Effector memory CD4-positive, alpha-beta T cell (primary cell): ENCODE measurements at places on chromosomes 5 and 9.

GRCh38 chr5:156836846-156837245, 13.2 kb upstream of the PPP1R2B start:
- DNase-seq, result no peak

- no peak for DNase-seq
Observed at GRCh38 chr5:67301285-67301903, 104.8 kb upstream of the CD180 start.

GRCh38 chr9:37290366-37290939, 132.0 kb upstream of the GRHPR start:
- no peak for DNase-seq

- DNase-seq, result peak; percentile 9
Observed at GRCh38 chr9:21579247-21579671, 97.1 kb upstream of the IFNE start.

DNA sequence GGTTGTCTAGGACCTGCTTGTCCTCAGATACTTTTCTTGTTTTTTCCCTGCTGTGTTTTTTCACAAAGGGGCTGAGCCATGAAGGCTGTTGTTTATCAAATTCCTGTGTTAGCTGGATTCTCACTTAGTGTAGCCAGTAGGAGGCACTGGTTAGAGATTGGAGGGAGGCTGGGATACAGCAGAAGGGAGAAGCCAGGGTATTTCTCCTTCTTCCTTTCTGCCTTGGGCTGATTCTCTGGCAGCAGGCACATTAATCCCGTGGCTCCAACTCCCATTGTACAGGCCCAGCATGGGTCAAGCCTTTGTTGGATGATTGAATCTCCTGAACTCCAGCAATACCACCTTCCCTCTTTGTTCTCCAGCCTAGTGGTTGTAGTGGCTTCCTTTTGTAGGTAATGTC, 46.4 kb upstream of the FAM170A start:
- no peak for DNase-seq

DNA sequence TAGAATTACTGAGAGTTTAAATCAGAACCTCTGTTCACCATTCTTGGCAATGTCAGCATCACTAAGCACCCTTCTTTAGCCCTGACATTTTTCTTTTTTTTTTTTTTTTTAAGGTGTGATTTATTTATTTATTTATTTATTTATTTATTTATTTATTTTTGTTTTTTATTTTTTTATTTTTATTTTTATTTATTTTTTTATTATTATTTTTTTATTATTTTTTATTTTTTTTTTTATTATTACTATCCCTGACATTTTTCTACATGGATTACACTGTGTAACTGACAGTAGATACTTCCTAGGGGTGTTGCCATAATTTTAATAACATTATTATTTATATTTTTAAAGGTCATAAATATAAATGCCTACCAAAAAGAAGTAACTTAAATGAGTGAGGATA, 47.0 kb upstream of the TRPM3 start:
- DNase-seq, result no peak

GRCh38 chr5:29942089-29942488, 1251.4 kb upstream of the CDH6 start:
- DNase-seq, result no peak

DNA sequence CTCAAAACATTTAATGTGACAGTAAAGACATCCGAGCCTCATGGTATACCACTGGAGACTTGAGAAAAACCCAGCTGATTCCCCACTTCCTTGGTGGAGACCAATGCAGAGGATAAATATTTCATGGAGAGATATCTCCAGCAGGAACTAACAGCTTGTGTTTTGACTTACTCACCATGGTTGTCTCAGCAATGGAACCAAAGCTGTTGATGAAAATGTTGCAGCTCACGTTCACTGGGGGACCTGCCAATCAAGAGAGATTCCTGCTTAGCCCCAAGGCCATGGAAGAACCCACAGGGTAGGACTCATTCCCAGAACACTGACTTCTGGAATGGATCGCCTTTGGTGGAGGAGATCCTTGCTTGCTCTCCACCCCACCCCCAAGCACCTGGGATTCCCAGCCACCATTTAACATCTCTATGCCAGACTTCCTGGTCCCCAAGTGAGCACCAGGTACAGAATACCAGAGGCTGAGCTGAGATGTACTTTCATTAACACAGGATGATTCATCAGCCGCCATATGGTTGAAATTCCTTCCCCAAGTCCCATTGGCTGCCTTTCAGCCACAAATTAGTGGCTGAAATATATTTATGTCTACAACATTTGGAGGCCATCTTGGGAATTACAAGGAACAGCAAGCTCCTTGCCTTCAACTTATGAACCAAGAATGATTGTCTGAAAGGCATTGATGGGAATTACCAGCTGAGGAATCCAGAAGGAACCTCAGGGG, 37.9 kb downstream of the GLRA1 start:
- no peak for DNase-seq

GRCh38 chr5:154287136-154287535, 96.6 kb downstream of the GALNT10 start:
- no peak for DNase-seq

DNA sequence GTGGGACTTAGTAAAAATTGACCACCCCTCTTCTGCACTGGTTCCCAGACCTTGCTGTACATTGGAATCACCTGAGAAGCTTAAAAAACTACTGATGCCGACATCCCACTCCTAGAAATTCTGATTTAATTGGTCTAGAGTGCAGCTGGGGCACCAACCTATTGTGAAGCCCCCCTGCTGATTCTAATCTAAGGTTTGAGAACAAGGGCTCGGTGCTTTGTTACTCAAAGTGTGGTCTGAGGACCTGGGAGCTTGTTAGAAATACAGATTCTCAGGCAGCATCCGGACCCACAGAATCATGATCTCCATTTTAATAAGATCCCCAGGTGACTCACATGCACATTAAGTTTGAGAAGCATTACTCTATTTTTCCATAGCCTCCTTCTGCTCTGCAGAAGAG, 57.8 kb upstream of the LPAR1 start:
- no peak for DNase-seq

GRCh38 chr9:2741441-2742158, 24.3 kb downstream of the KCNV2 start:
- DNase-seq, result no peak

GRCh38 chr5:147327905-147328304, 93.1 kb downstream of the STK32A start:
- DNase-seq, result no peak

DNA sequence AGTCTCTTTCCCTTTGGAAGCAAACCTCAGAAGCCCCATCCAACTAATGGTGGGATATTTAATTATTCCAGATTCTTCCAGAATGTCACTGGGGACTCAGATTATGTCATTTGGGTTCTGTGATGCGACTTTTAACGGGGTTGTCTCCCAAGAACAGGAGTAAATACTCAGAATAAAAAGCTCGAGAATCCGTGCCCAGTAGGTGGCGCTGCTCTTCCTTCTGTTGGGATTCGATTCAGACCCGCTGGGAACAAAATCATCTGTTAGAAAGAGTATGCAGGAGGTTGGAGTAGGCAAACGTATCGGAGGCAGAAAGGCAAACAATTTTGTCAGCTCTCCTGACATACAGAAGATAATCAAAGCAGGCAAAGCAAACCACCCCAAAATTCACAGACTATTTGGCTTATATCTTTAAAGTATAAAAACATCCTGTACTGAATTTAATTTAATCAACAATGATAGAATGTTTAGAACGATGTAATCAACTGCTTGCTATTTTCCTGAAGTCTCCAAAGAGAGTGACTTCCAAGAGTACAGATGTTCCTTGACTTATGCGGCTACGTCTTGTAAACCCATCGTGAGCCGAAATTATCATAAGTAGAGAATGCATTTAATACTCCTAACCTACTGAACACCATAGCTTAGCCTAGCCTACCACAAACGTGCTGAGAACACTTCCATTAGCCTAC, 169.8 kb upstream of the RAI14 start:
- DNase-seq, result no peak

DNA sequence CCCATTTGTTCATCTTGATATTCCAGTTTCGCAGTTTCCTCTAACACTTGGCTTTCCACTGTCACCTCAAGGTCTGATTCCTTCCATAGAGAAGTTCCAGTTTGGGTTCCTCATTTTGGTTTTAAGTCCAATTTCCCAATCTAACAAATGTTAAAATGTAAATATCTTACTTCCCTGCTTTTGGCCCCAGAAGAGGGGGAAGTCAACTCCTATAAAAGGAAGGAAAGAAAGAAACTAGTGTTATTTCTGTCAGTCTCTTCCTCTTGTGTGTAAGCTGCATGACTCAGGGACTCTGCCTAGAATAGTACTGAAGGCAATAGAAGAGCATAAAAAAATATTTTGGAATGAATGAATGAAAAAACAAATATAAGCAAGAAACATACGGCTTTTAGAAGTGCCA, 127.5 kb upstream of the CCNG1 start:
- DNase-seq, result no peak

DNA sequence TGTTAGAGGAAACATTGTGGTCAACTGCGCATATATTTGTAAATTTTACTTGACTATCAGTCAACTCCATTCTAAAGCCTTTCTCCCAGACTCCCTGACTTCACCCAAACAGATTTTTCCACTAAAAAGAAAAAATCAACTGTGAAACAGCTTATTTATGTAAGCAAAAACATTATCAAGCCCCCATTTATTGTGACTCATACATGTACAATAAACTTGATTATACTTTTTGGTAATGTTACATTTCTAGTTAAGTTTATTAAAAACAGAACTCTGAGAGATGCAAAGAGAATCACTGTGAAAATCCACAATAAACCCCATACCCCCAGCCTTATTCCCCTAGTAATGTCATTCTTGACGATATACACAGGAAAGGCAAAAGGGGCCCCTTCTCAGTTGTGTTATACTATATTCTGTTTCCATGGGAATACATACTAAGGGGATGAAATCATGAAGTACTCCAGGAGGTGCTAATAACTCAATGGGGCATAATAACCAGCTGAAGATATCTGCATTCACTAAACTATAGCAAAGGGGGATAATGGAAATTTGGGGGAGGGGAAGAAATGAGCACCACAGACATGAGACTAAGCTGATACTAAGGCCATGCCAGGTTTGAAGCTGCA, 616.0 kb downstream of the ACTL7B start:
- DNase-seq, result no peak

DNA sequence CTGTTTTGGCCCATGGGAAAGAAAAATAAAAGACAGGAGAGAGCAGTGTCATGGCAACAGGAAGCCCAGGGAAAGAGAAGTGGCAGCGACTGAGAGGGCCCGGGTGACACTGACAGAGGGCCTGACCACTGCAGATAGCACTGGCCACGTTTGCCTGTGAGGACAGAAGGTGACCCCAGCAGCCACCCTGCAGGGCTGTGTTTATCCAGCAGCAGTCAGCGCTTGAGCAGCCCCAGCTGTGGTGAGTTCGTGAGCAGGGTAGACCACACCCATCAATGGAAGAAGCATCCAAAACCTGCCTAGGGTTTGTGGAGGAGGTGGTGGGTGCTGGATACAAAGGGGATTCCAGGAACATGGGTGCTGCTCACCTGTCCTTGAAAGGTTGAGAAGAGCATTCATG, 222.5 kb downstream of the MARCHF11 start:
- no peak for DNase-seq

DNA sequence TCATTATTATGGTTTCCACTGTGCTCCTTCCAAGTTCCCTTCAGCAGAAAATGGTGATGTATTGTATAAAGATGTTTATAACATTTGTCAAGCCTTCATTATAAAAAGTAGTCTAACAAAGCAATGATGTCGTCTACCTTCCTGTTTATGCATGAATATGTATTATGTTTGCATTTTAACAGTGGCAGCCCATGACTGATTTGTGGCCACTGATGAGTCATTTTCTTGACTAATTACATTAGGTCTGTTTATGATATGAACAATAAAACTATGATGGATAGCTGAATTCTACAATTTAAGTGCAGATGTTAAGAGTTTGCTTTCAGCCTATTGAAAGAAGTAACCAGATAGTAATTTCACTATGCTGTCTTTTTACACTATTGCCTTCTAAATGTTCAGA, 75.4 kb upstream of the ADAMTS19 start:
- no peak for DNase-seq

GRCh38 chr5:178768371-178769260, 38.2 kb upstream of the ZNF354A start:
- no peak for DNase-seq

- no peak for DNase-seq
Observed at GRCh38 chr5:40678460-40679147, 1.1 kb upstream of the PTGER4 start.

GRCh38 chr5:38638656-38639055, 82.2 kb upstream of the LIFR start:
- DNase-seq, result no peak

GRCh38 chr5:172438319-172438668, 16.0 kb downstream of the SH3PXD2B start:
- no peak for DNase-seq

DNA sequence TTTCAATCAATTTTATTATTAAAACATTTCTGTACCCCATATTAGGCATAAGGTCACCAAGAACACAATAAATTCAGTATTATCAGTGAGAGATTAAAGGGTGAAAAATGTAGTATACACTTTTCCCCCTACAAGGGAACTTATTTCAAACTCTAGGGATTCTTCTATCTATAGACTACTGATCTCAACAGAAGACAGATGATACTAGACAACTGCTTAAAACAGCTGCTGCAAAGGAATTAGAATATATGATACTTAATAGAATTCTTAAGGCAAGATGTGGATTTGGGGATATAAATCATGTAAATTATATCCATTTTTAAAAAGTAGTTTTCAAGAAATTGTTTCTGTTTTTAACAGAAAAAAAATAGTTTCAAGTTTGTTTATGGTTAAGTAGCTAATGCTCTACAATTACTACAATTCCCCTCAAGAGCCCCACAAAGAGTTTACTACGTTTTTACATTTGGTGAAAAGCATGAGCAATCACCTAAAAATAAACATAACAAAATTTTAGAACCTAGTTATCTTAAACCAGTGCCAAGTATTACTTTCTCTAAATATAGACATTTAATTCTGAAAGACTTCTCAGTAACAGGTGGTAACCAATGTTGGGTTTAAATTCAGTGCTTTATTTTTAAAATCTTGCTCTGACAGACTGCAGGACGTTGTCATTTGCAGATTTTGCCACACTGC, 6.0 kb downstream of the KIF24 start:
- no peak for DNase-seq

DNA sequence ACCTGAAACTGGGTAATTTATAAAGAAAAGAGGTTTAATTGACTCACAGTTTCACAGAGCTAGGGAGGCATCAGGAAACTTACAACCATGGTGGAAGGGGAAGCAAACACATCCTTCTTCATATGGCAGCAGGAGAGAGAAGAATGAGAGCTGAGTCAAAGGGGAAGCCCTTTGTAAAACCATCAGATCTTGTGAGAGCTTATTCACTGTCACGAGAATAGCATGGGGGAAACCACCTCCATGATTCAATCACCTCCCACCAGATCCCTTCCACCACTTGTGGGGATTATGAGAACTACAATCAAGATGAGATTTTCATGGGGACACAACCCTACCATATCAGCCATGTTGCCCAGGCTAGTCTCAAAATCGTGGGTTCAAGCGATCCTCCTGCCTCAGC, 143.4 kb downstream of the FGF18 start:
- DNase-seq, result no peak

DNA sequence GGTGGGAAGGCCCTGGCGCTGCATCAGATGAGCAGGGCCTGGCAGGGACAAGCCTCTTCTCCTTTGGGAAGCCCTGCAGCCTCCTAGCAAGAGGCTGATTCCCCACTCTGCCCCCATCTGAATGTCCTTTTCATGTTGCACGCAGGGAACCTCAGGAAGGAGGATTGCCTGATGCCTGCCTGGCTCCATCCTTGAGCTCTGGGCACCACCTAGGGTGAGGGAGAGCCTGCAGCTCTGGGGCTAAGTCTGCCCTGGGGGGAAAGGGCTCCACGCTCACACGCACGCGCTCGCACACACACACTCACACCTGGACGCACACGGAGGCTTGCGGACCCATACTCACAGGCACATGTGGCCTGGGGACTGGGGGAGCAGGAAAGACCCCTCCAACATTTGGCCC, 86.6 kb downstream of the LMX1B start:
- DNase-seq, result no peak

- DNase-seq, result no peak
Observed at GRCh38 chr9:37745970-37746369, 7.6 kb upstream of the TRMT10B start.
